Esophagus muscularis mucosa (tissue), 4 donors: ENCODE measurements at places on chromosomes 2 and 18. TPM values are rescaled to one million over a fixed set of nuclear protein-coding genes. Genes with fewer than 3 reads are reported as not detected.

Gene TRIM43
- total RNA-seq = not detected

Gene PROKR1
- total RNA-seq = not detected

Gene TUBA3E
- not detected for total RNA-seq

DNA sequence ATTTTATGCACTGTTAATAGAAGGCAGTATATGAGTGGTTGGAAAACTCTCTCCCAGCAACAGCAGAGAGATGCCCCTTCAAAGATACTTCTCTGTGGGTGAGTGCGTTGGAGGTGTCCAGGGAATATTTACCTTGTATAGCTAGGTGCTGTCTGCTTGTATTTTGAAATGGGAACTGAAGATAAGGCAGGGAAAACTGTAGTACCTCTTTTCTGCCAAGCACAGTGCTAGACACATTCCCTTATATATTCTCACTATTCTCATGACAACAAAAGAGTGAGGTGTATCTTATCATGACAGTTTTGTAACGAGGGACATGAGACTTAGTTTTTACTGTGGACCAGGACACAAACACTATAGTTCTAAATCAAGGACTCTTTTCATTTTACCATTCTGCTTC is 2.1 kb downstream of the TTC39C start:
- H3K27me3 ChIP-seq = no peaks in the 10 kb centered on the region
- H3K36me3 ChIP-seq = no peaks in the 10 kb centered on the region
- peak overlapping the region; percentile 72 for H3K4me3 ChIP-seq
- H3K4me1 ChIP-seq = peaks cover 28% of the 10 kb centered on the region
- H3K27ac ChIP-seq = no peak overlapping the region

- H3K4me3 ChIP-seq = no peak overlapping the region
- DNase-seq = no peak
- H3K36me3 ChIP-seq = no peaks in the 10 kb centered on the region
- H3K27me3 ChIP-seq = no peaks in the 10 kb centered on the region
Measured at GRCh38 chr18:4060427-4061281, 394.5 kb downstream of the DLGAP1 start.

- no peak for DNase-seq
- H3K4me1 ChIP-seq = no peaks in the 10 kb centered on the region
- no peak overlapping the region for H3K27ac ChIP-seq
- H3K36me3 ChIP-seq = peaks cover 5% of the 10 kb centered on the region
- no peak overlapping the region for H3K4me3 ChIP-seq
- no peaks in the 10 kb centered on the region for H3K27me3 ChIP-seq
Measured at GRCh38 chr2:42770288-42771131, 6.6 kb upstream of the OXER1 start.

DNA sequence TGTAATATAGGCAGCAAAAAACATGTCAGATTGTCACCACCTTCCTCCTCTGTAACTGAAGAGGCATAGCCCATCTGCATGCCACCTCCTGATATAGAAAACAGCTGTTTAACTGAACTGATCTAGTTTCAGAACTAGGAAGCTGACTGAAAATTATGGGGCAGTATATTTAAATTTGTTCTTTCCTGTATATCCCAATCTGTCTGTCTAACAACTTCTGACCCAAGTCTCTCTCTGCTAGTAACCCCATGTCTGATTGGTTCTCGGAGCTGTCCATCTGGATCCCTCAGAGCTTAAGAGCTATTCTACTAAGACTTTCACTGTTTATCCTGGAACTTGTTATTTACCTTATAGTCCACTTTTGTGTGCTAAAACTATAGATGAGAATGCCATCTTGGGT is 68.2 kb upstream of the SLC35G4 start:
- H3K36me3 ChIP-seq = no peaks in the 10 kb centered on the region
- peak; percentile 50 for DNase-seq
- no peaks in the 10 kb centered on the region for H3K4me1 ChIP-seq
- no peaks in the 10 kb centered on the region for H3K27me3 ChIP-seq
- no peak overlapping the region for H3K4me3 ChIP-seq

- DNase-seq = no peak
- H3K4me1 ChIP-seq = no peaks in the 10 kb centered on the region
- peaks cover 98% of the 10 kb centered on the region for H3K36me3 ChIP-seq
- H3K27ac ChIP-seq = no peak overlapping the region
Measured at GRCh38 chr2:135773917-135774316, 32.3 kb downstream of the UBXN4 start.

- H3K27ac ChIP-seq = peak overlapping the region; percentile 96
- no peak for DNase-seq
- H3K4me1 ChIP-seq = peaks cover 66% of the 10 kb centered on the region
- H3K27me3 ChIP-seq = no peaks in the 10 kb centered on the region
Measured at GRCh38 chr2:100818606-100819369, 1.2 kb upstream of the NPAS2 start.

DNA sequence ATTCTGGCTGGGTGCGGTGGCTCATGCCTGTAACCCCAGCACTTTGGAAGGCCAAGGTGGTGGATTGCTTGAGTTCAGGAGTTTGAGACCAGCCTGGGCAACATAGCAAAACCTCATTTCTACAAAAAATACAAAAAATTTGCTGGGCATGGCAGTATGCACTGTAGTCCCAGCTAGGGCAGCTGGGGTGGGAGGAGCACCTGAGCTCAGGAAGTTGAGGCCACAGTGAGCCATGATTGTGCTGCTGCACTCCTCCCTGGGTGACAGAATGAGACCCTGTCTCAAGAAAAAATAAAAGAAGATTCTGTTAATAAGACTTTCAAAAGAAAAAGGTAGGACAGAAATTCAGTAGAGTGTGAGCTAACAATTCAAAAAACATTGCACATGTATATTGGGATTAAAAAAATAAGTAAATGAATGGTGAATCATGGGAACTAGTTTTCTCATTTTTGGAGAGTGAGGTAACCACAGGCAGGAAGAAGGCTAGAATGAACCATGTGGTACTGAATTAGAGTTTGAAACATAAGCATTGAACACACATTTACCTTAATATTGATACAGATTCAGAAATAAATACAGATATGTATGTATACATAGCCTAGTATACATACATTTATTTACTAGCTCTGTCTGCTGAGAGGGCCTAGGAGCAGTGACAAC is 53.5 kb downstream of the NCOA1 start:
- no peaks in the 10 kb centered on the region for H3K36me3 ChIP-seq
- H3K4me1 ChIP-seq = peaks cover 5% of the 10 kb centered on the region
- no peaks in the 10 kb centered on the region for H3K27me3 ChIP-seq
- DNase-seq = no peak
- no peak overlapping the region for H3K4me3 ChIP-seq
- no peak overlapping the region for H3K27ac ChIP-seq

- H3K4me1 ChIP-seq = no peaks in the 10 kb centered on the region
- no peak overlapping the region for H3K27ac ChIP-seq
- DNase-seq = no peak
- H3K4me3 ChIP-seq = no peak overlapping the region
- no peaks in the 10 kb centered on the region for H3K36me3 ChIP-seq
Measured at GRCh38 chr2:2146220-2146619, 184.9 kb downstream of the MYT1L start.

DNA sequence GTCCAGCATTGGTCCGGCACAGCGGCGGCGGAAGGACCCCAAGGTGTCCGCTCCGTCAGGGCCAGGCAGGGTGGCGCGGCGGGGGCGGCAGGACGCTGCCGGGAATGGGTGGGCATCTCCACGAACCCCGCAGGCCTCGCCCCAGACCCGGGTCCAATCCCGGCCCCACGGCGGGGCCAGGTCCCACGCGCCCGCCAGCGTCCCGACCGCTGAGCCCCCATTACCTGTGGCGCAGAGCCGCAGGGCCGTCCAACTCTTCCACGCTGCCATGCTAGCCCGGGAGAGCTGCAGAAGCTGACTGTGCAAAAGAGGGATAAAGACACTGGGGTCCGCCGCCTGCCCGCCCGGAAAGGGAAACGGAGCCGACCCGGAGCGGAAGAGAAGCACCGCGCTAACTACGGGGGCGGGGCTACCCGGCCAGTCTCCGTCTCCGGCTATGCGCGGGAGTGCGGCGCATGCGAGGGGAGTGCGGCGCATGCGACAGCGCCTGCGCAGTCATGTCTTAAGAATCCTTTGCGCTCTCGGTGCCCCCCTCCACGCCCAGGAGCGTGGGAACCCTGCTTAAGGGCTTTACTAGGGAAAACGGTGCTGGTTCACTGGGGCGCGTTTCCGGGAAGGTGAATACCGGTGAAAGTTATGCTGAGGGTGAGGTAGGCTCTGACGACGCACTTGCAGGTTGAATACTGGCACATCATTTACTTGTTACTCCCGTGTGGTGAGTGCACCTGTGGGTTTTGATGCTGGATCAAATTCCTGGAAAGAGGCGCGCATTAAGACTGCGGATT is at the start of gene TMX3:
Gene TMX3 (minus strand): TSS at position 397 of the 785 bp plus-strand sequence. CDS start 127 bp downstream, at position 270.
- peaks cover 31% of the 10 kb centered on the region for H3K36me3 ChIP-seq
- DNase-seq = peak; percentile 93
- H3K4me1 ChIP-seq = peaks cover 32% of the 10 kb centered on the region
- peak within 1 kb of the TSS; percentile 89 for H3K4me3 ChIP-seq
